ENCODE measurements at places on chromosomes 4 and X. TPM values are rescaled to one million over a fixed set of nuclear protein-coding genes. Genes with fewer than 3 reads are reported as not detected.

ERAS gene
- total RNA-seq = not detected

ZNF157 gene
- not detected for total RNA-seq

TLR6 gene
- 1.2 TPM for total RNA-seq

BTK gene
- total RNA-seq = not detected

SPANXC gene
- not detected for total RNA-seq

SYNPO2 gene
- total RNA-seq = 0.18 TPM

PABPC4L gene
- 0.13 TPM for total RNA-seq

LIMCH1 gene
- 24.1 TPM for total RNA-seq

TMPRSS11F gene
- total RNA-seq = not detected

PARM1 gene
- total RNA-seq = 0.04 TPM

UGT8 gene
- total RNA-seq = not detected

EGF gene
- total RNA-seq = 0.04 TPM

STOX2 gene
- total RNA-seq = 0.07 TPM

MAOA gene
- 120 TPM for total RNA-seq

TCEAL2 gene
- not detected for total RNA-seq

AGTR2 gene
- not detected for total RNA-seq

MAGEB1 gene
- not detected for total RNA-seq

WDR17 gene
- 0.32 TPM for total RNA-seq

MAGEA8 gene
- total RNA-seq = not detected

OGT gene
- 115 TPM for total RNA-seq

ITIH6 gene
- not detected for total RNA-seq

ATOH1 gene
- total RNA-seq = not detected

RHOXF2 gene
- not detected for total RNA-seq

GPR82 gene
- total RNA-seq = not detected

HTR2C gene
- total RNA-seq = not detected

IL21 gene
- not detected for total RNA-seq

SNX25 gene
- total RNA-seq = 23.5 TPM

SMIM10L2A gene
- total RNA-seq = 0.28 TPM

PAGE1 gene
- not detected for total RNA-seq

SEL1L3 gene
- 217 TPM for total RNA-seq

TRO gene
- 7.2 TPM for total RNA-seq

Measured in pulmonary artery endothelial cell (primary cell).